ENCODE measurements at places on chromosomes 16 and 17.

GRCh38 chr16:22195695-22196558 is 10.2 kb upstream of the EEF2K start:
- DNase-seq = peak; percentile 88

- DNase-seq = no peak
Measured at GRCh38 chr17:75875182-75875939, 3.0 kb downstream of the TRIM47 start.

- DNase-seq = no peak
Measured at GRCh38 chr17:74749279-74750038, 1.0 kb downstream of the NHERF1 start.

DNA sequence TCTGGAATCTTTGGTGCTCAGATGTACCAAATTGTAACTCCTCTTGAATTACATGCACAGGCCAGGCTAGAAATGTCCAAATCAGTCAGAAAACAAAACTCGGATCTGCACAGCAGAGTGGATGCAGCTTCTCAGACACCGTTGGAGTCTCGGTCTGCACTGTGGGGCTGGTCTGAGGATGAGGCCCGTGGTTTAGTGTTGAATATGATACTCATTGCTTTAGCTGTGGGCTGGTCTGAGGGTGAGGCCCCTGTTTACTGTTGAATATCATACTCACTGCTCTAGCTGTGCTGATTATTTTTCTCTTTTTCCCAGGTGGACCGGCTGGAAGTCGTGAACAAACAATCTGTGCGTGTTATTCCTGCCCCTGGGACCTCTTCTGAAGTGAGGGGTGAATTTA is 35.0 kb downstream of the DBNDD1 start:
- DNase-seq = no peak

- DNase-seq = peak; percentile 64
Measured at GRCh38 chr16:87602821-87603683, 744 bp downstream of the JPH3 start.

GRCh38 chr17:64091116-64091515 is 38.8 kb downstream of the ERN1 start:
- no peak for DNase-seq

- no peak for DNase-seq
Measured at GRCh38 chr17:42065201-42065600, 14.8 kb upstream of the C17orf113 start.

DNA sequence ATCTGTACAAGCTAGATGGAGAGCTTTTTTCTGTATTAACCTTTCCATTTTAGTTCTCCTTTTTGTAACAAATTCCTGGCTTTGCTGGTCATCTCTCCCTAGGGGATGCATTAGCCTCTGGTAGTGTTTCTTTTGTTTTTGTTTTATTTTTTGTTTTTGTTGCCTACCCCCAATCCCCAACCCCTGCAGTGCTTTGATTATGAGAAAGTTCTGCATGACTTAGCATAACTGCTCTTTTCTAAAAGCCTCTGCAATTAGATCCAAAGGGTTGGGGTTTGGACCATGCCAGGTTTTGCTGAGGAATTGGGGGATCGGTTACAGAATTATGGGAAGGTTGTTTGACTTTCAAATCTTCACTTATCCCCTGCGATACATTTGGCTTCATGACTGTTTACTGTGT is 98.2 kb downstream of the ADAMTS18 start:
- no peak for DNase-seq

DNA sequence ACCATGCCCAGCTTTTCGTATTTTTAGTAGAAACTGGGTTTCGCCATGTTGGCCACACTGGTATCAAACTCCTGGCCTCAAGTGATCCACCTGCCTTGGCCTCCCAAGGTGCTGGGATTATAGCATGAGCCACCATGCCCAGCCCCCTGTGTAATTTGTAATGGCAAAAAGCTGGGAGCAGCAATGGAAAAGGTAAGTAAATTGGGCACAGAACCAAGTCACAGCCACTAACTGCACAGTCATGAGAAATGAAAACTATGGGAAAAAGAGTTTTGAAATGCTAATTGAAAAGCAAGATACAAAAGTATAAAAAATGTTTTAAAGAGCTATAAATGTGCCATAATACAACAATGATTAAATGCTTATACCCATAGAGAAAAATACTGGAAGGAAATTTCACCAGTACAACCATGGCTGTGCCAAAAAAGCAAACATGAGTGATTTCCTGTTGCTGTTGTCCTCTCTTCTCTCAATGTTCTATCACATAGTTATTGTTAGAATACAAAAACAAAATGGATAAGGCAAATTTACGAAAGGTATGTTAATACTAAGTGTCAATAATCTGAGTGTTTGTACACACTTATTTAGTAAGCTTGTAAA is 6.2 kb downstream of the NTAN1 start:
- DNase-seq = no peak
